ENCODE measurements at places on chromosomes 5 and 9.

DNA sequence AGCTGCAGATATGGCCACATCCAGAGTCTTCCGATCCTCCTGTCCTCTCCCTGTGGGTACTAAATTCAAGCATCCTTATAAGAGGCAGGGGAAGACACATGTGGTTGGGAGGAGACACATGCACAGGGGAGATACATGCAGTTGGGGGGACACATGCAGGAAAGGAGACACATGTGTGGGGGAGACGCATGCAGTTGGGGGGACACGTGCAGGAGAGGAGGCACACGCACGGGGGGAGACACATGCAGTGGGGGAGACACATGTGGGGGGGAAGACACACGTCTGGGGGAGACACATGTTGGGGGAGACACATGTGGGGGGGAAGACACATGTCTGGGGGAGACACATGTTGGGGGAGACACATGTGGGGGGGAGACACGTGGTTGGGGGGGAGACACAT is 21.2 kb upstream of the OLFM1 start:
- no peak for DNase-seq

GRCh38 chr5:150609843-150610584 is 30.4 kb upstream of the SYNPO start:
- no peak for DNase-seq

DNA sequence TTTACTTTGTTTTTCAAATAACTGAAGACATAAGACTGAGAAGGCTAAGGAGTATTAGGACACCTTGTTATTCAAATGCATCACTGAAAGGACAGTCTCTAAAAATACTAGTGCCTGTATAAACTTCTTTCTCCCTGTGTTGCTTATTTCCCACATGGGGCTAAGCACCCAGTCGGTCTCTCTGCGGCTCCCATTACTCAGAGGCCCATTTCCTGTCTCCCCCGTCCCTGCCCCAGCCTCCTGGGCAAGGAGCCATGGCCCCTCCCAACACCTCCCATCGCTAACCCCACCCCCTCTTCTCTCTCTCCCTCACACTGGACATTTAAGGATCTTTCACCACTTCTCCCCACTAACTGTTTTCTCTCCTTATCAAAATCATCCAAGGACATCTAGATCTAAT is 81.9 kb downstream of the EBF1 start:
- no peak for DNase-seq

GRCh38 chr9:81305561-81306182 is 383.7 kb downstream of the TLE1 start:
- DNase-seq: no peak

DNA sequence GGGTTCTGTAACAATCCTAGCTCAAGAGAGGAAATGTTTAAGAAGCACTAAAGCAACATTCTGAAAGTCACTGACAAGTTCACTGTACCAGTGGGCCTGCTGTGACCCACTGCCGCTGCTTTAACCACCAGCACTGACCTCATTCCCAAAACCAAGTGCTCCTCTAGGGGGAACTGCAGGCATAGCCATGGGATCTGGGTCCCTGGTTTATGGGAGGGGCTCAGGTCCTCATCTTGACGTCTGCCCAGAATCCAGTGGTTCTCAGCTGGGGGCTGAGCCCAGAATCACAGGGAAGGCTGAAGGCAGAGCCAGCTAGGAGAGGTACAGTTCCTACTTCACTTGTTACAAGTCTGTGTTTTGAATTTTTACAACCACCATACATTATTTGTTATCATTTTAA is 36.1 kb upstream of the SLC2A8 start:
- DNase-seq: no peak

DNA sequence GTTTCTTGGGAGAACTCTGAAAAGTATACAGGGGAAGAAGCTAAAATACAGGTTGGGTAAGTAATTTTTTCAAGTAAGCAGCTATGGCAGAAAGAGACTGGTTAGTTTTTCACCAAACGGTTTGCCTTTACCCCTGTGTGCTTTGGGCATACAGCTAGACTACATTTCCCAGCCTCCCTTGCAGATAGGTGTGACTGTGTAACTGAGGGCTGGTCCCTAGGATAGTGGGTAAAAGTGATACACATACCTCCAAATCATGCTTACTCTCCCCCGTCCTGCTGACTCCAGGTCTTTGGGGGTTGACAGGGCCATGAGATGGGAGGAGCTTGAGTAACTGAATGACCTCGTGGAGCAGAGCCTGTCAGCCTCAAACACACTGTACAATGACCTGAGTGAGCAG is 208.6 kb upstream of the GDNF start:
- DNase-seq: no peak

GRCh38 chr5:172442592-172442991 is 11.7 kb downstream of the SH3PXD2B start:
- DNase-seq: no peak

DNA sequence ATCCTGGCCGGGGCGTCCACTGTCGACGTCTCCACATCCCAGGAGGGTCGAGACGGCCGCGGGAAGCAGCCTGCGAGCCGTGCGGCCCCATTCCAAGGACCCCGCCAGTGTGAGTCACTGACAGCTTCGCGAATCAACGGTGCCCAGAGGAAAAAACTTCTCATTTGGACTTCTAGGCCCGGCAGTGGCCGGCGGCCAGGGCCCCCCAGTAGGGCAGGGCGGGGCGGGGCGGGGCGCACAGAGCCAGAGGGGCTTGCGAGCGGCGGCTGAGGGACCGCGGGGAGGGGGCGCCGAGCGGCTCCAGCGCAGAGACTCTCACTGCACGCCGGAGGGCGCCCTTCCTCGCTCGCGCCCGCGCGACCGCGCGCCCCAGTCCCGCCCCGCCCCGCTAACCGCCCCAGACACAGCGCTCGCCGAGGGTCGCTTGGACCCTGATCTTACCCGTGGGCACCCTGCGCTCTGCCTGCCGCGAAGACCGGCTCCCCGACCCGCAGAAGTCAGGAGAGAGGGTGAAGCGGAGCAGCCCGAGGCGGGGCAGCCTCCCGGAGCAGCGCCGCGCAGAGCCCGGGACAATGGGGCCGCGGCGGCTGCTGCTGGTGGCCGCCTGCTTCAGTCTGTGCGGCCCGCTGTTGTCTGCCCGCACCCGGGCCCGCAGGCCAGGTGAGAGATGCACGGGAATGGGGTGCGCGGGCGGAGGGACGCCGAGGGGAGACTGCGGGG is at the start of gene F2R:
F2R (plus strand) TSS at position 391 of the 720 bp plus-strand sequence; CDS start at position 573, 182 bp downstream.
- DNase-seq: peak; percentile 52

DNA sequence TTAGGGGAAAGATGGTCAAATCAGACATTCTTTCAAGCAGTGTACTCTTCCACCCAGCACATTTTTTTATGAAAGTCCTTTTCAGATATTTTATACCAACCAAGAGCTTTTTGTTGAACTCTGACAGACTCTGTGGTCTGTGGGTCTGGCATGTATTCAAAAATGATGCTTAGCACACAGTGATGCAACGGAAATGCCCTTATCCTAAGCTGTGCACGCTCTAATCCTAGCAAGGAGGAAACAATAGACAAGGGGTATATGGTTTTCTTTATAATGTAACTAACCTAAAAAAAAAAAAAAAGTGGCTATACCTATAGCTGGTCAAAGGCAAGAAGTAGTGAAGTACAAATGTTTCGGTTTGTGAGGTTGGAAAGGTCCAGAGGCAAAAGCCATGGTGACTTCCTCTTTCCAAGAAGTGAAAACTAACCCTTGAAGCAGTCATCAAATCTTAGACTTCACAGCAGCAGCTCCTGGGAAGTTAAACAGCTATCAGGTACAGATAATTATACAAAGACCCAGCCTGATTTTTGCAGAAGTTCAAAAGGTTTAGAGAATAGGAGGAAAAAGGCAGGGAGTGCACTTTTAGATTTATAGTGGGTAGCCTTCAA is 82.5 kb downstream of the SEMA6A start:
- DNase-seq: no peak

- no peak for DNase-seq
These were observed 131.9 kb downstream of the NPR3 start for GRCh38 chr5:32842813-32843530.

DNA sequence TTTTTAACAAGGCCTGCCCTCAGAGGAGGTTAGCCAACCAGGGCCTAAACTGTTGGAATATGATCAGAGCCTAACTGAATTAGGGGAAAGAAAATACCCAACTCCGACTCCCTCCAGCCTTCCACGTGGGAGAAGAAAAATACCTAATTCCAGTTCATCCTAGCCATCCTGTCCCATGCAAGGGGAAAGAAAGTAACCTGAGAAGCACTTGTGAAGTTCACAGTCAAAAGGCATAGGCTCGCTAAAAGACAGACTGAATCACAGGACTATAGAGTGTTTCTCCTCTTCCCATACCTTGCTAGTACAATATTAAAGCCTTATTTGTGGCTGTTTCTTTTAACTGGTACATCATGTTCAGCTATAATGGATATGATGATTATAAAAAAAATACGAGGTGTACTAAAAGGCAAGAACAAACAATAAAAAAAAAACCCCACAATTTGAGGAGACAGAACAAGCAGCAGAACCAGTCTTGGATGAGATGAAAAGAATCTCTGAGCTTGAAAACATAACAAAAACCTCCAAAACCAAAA is 18.0 kb upstream of the ATP10B start:
- no peak for DNase-seq

Data from activated CD4-positive, alpha-beta T cell treated with anti-CD3 and anti-CD28 coated beads, Interleukin-2, amount 50 U/mL, for 48 hours (primary cell).